Caki2 (cell line): ENCODE measurements at places on chromosomes 7 and 10. TPM values are rescaled to one million over a fixed set of nuclear protein-coding genes. Genes with fewer than 3 reads are reported as not detected.

The RAB18 gene
- 40.7 and 55.4 TPM in 2 replicates for total RNA-seq

The BAIAP2L1 gene
- 14.5 and 21.4 TPM in 2 replicates for total RNA-seq

The ADCY1 gene
- total RNA-seq, result 0.32 TPM in 1 of 2 replicates, not detected in the other

The TAS2R16 gene
- not detected in 2 replicates for total RNA-seq

The GIMAP5 gene
- not detected in 2 replicates for total RNA-seq

The PLXNA4 gene
- total RNA-seq, result 0.34 TPM in 1 of 2 replicates, not detected in the other

The NPFFR1 gene
- total RNA-seq, result not detected in 2 replicates

The ADARB2 gene
- 0.14 TPM in 1 of 2 replicates, not detected in the other for total RNA-seq

The C10orf105 gene
- total RNA-seq, result not detected in 2 replicates

The PSMG3 gene
- total RNA-seq, result 101 and 106 TPM in 2 replicates

The IRF5 gene
- total RNA-seq, result 73.4 and 92.1 TPM in 2 replicates

The ASB4 gene
- not detected in 2 replicates for total RNA-seq

The ZC3HAV1L gene
- 14.2 and 25.1 TPM in 2 replicates for total RNA-seq

The MYL10 gene
- not detected in 2 replicates for total RNA-seq

The DPY19L1 gene
- 34.7 and 94.5 TPM in 2 replicates for total RNA-seq

DNA sequence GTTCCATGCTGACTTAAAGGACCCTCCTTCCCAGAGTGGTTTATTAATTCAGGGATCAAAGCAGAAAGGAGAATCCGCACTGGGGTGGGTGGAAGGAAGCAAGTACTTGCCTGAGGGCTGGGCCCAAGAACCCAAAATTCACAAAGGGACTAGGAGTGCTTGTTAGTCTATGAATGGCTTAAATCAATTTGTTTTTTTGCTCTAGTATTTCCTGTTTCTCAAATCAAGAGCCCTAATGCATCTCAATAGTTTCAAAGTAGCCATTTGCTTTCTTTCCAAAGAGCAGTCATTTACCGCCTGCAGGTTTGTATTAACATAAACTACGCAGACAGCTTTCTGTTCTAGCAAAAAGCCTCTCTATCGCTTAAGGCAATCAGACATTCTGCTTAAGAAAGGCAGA, 44.2 kb upstream of the SLC35G1 start:
- DNase-seq, result no peak

DNA sequence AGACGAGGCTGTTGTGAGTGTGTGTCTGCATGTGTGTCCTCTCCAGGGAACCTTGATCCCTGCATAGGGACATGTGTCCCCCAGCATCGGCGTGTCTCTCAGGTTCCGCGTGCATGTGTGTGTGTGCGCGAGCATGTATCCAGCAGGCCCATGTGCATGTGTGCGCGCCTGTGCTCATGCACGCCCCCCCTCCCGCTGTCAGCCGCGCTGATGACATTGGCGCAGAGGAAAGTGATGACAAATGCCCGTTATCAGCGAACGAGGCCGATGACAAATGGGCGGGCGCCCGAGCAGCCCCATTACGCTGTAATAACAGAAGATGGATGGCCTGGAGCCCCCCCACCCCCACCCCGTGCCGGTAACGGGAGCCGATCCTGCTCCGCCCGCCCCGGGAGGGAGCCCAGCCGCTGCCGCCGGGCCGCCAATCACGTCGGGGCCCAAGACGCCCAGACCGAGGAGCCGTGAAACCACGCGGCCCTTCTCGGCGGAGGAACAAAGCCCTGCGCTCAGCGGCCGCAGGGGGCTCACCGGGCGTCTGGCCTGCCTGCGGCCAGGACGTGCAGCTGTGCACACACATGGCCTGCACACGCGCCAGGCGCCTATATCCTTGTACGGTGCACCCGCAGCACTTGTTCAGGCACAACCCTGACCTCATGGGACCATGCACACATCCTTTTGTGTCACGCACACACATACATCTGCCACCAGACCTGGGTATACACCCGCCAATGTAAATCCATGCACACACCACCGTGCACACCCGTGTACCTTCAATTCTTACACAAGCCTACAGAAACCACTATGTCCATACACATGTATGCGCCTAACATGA, 21.5 kb downstream of the POLL start:
- no peak for DNase-seq

DNA sequence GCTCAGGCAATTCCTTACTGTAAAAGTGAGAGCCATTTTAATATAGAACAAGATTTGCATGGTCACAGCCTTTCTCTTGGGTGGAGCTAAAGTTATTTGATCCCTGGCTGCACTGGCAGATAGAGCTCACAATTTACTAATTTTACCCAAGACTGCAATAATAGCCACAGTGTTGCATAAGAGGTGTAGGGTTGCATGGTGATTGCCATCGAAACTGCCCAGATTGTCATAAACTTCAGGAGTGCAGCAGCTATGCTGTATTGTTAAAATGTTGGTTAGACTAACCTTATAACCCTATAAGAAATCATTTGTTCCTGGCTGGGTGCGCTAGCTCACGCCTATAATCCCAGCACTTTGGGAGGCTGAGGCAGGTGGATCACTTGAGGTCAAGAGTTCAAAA, 50.0 kb downstream of the VCL start:
- peak; percentile 58 for DNase-seq

GRCh38 chr7:12951397-12951801, 264.0 kb downstream of the ARL4A start:
- DNase-seq, result peak; percentile 67

DNA sequence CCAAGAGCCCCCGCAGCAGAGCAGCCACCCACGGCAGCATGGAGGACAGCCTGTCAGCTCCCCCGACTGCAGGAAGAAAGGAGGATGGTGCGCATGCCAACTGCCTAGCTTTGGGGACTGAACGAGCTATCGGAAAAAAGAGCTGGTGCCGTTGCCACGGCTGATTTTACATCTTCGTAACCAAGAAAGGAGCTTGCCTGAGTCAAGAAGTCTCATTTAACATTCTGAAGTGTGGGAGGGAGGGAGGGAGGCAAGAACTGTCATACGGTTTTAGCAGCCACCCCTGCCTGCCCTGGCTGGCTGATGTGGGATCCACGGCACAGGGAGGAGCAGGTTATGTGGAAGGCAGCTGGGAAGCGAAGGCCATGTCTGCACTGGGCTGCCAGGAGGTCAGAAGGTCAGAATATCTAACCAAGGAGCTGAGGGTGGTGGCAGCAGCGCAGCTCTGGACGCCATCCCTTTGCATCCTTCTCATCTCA, 74.7 kb upstream of the CAMK2B start:
- no peak for DNase-seq

- DNase-seq, result no peak
These were observed 21.4 kb upstream of the CRYGN start for GRCh38 chr7:151461096-151461941.

DNA sequence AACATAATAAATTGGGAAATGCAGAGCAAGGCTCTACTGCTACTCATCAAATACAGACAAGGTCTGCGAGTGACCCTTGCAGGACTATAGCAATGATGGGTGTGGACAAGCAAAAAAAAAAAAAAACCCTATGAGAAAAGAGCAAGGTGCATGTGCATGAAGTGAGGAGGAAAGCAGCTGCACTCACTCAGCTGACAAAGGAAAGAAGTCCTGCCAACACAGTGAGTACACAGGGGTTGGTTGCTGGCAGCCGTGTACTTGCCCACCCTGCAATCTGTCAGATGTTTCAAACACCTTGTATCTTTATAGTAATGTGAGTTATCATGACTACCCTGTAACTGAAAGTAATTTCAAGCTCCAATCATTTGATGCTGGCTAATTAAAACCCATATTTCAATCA, 20.5 kb downstream of the CHCHD3 start:
- no peak for DNase-seq

GRCh38 chr7:101133621-101134398, 6.9 kb downstream of the SERPINE1 start:
- no peak for DNase-seq

DNA sequence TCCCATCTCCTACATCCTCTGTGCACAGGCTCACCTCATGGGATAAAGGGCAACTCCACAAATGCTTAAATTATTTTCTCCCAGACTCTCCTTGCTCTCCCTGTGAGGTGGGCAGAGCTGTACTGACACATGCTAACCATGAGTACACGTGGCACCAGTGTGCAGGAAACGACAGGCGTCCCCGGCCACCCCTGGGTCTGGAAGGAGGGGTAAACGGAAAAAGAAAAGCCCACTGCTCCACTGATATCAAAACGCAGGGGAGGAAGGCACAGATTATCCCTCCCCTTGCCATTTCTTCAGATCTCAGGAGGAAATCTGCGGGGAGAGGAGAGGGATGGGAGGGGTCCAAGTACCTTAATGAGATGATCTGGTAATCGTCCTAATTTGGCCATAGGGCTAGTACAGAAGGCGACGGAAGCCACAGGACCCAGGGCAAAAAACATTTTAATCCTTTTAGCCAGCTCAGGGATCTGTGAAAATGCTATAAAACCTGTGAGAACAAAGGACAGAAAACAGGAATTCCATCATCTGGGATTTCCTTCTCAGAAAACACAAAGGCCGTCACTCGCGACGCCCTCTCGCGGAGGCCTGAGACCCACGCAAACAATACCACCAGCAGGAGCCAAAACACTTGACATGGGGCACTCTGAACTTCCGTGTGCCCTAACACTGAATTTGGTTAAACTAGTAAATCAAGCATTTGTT, 17.8 kb upstream of the CH25H start:
- DNase-seq, result no peak

- DNase-seq, result no peak
These were observed 64.1 kb upstream of the MALRD1 start for GRCh38 chr10:18984531-18984930.

DNA sequence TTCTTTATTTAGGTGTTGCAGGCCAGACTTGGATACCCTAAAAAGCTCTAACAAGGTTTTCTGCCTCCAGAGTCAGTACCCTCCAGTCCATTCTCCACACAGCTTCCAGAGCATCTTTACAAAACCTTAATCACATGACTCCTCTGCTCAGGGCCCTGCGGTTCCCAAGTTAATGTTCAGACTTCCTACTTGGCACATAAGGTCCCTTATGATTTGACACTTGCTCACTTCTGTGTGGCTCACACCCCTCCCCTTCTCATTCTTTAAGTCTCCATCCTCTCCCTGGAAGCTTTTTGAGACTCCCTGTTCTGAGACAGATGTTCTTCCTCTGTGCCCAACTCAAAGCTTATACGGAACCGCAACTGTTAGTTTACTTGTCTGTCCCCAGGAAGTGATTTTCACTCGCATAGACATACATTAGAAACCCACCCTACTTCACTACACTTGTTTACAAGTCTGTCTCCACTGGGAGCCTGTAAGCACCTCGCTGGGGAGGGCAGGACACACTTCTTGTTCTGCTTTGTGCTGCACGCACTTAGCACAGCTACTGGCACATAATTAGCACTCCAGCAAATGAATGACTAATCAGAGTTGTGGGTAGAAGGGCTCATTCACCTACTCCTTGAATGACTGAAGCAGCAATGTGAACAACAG, 154.3 kb upstream of the LAMB4 start:
- no peak for DNase-seq

GRCh38 chr7:73717025-73717807, 2.3 kb downstream of the STX1A start:
- no peak for DNase-seq

- DNase-seq, result no peak
These were observed 75.4 kb downstream of the ADARB2 start for GRCh38 chr10:1661859-1662437.

DNA sequence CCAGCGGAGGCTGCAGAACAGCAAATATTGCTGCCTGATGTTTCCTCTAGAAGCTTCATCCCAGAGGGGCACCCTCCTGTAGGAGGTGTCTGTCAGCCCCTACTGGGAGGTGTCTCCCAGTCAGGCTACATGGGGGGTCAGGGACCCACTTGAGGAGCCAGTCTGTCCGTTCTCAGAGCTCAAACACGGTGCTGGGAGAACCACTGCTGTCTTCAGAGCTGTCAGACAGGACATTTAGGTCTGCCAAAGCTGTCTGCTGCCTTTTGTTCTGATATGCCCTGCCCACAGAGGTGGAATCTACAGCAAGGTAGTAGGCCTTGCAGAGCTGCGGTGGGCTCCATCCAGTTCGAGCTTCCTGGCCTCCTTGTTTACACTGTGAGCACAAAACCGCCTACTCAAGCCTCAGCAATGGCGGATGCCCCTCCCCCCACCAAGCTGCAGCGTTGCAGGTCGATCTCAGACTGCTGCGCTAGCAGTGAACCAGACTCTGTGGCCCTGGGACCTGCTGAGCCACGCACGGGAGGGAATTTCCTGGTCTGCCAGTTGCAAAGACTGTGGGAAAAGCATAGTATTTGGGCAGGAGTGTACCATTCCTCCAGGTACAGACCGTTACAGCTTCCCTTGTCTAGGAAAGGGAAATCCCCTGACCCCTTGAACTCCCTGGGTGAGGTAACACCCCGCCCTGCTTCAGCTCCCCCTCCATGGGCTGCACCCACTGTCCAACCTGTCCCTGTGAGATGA, 17.7 kb upstream of the MINDY3 start:
- DNase-seq, result no peak

- no peak for DNase-seq
These were observed 76.4 kb downstream of the DOCK4 start for GRCh38 chr7:112129655-112130323.

GRCh38 chr7:155388561-155388960, 69.4 kb upstream of the EN2 start:
- DNase-seq, result no peak

DNA sequence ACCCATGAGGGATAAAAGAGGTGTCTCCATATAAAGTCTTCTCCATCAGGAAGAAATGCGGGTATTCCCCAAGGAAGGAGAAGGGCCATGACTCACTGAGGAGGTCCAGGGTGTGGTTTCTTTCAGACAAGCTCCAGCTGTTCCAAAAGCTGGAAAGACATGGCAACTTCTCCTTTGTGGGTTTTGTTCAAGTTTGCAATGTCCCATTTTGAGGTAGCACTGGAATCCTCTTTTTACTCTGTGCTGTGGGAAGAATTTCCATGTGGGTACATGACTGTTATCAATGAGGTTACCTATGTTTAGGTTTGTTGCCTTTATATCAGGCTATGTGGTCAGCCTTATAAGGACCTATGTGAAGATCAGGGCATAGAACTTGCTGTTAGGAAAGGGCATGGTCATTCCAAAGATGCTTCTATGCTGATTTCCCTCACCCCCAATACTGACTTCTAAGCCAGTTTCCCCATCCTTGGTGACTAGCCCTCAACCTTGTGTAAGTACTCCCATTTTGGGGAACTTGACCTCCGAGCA, 697.5 kb downstream of the INHBA start:
- DNase-seq, result peak; percentile 70

- DNase-seq, result no peak
These were observed 6.4 kb upstream of the GOLGA7B start for GRCh38 chr10:97843281-97843671.

- DNase-seq, result no peak
These were observed 142.6 kb downstream of the PLXDC2 start for GRCh38 chr10:19958787-19959186.

- peak; percentile 82 for DNase-seq
These were observed 666.7 kb upstream of the NRP1 start for GRCh38 chr10:34001087-34001580.

DNA sequence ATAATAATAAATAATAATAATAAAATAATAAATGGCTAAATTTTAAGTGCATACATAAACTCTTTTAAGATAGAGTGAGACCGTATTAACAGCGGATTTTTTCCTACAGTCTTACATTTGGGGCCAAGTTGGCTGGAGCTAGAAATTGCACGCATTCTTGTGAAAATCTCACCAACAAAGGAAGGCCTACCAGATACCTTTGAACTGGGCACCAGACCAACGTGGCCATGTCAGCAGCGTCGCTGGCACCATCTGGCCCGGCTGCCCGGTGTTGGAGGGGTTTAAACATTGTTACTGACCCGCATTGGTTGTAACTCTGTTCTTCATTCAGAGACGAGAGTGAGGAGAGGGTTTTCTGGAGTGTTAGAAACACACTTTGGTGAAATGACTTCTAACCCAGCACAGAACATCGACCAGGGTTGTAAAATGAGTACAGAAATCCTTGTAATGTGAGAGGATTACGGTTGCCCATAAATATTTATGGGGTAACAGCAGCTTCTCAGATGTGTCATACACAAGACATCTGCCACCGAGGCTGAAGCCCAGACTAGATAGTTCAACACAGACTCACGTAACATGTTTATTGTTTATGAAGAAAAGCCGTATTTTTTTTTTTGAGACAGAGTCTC, 34.6 kb upstream of the UNCX start:
- DNase-seq, result no peak
